Lower lobe of right lung (tissue), 2 donors: ENCODE measurements at places on chromosomes 7 and 10. TPM values are rescaled to one million over a fixed set of nuclear protein-coding genes. Genes with fewer than 3 reads are reported as not detected.

DNA sequence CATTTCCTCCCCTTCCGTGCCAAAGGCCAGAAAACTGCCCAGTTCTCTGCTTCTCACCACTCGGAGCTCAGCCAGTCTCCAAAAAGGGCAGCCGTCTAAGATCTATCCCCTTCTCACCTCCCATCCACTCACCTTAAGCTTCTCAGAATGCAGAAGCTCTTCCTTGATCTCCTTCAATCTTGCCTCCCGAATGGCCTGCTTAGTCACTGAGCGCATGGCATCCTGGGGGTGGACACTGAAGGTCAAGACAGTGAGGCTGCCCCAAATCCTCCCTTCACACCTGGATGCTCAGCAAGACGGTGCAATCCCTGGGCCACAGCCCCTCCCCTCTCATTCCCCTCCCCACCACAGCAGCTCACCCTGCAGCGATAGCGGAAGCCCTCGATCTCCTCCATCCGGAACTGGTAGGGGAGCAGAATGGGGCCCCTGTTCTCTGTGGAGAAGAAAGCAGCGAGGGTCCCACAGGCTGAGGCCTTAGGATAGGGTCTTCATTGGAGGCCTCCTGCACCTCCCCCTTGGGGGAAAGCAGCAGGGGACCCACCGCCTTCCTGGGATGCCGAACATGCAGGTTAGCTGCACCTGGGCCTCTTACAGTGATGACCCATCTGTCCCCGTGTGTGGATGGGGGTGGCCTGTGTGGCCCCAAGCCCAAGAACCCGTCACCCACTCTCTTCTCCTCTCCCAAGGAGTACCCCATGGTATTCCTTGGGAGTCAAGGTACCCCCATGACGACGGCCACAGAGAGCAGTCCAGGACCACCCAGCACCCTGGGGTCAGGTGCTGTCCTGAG, 4.7 kb downstream of the DDX56 start:
- DNase-seq, result no peak

- no peak for DNase-seq
Observed at GRCh38 chr10:86522510-86522855, 891 bp upstream of the WAPL start.

- DNase-seq, result no peak
Observed at GRCh38 chr10:123149162-123149567, 1.2 kb downstream of the HMX2 start.

DNA sequence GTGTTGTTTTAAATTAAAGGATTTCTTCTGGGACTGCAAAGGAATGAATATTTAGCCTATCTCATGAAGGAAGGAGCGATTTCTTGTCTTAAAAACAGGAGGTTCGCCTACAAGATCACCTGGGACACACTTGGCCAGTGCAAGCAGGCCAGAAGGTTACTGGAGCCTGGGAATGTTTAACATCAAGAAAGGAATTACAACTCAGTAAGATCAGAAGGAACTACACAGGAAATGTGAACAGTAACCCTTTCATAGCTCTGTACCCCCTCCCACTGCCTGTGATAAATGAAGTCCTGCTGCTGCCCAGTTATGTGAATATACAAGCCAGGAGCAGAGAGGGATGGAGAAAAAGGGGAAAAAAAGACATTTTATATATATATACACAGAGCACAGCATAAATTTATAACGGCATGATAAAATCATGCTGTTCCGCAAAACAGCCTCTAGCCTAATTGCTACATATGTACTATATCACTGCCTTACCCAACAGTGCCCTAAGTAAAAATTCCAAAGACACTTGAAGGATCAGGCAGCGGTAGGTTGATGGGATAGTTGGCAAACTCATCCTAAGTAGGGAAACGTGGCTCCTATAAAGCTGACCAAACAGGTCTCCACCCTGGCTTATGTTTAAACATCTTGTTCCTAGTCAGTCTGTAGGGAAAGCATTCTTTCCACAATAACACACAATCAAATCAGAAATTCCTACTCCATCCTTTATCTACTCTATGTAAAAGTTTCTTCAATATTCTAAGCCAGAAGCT, 63.8 kb downstream of the ZNF438 start:
- DNase-seq, result no peak

SPACDR gene
- total RNA-seq, result 1.7 TPM
